ENCODE measurements at places on chromosomes 1 and 21.
A peak's percentile ranks its signal among the peaks of the same experiment; 100 is the strongest.

DNA sequence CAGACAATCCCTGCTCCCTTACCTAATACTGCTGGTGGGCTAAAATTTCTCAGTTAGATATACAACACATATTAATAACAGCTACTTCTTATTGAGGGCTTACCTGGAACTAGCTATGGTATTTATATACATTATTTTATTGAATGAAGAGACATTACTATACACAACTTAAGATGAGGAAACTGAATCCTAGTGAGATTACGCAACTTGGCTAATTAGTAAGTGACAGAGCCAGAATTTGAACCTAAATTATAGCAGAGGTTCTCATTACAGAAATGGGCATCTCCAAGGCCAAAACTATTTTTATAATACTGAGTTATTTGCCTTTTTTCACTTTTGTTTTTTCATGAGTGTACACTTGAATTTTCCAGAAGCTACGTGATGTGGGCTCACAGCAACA, 44.5 kb upstream of the SMYD2 start:
- no peak for DNase-seq

DNA sequence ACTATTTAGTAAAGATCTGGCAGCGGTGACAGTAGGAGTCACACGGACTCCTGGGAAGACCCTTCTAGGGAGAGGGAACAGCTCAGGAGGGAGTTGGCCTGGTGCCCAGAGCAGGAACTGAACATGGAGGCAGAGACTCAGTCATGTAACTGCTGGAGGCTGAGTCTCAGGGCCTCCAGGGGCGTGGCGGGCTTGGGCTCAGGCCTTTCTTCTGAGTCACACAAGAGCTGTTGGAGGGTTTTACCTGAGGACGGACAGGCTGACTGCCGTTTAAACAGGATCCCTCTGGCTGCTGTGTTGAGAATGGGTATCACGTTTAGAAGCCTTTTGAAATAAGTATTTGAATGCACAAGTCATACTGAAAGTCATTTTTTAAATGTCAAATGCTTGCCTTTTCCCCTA, 7.2 kb upstream of the ETS2 start:
- DNase-seq = peak; percentile 69

GRCh38 chr1:211531194-211532087, 39.5 kb upstream of the RD3 start:
- no peak for DNase-seq

DNA sequence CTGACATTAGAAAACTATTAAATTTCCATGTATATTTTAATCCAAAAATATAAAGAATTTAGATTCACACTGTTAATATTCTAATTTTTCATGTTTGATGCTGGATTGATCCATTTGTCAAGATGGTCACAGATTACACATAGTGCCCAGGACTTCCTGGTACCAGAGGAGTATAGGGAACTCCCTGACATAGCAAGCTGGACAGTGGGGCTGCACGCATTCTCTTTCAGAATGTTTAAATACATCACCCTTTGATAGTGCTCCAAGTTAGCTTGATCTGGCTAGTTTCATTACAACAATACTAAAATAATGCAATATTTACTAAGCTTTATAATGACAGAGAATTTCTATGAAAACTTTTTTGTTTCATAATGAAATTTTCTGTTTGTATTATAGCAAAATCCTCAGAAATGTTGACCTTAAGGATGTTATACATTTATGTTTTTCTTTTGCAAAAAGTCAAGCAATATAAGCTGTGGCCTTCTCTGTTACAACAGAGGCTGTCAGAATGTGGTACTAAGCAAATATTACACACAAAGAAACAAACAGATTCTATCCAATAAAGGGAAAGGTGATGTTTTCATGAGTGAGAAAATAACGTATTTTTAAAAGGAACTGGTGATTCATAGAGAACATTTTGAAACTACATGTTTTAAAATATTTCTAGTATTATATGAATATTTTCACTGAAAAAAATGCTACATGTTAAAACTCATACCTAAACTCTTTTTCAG, 84.7 kb downstream of the SLC35F3 start:
- no peak for DNase-seq

DNA sequence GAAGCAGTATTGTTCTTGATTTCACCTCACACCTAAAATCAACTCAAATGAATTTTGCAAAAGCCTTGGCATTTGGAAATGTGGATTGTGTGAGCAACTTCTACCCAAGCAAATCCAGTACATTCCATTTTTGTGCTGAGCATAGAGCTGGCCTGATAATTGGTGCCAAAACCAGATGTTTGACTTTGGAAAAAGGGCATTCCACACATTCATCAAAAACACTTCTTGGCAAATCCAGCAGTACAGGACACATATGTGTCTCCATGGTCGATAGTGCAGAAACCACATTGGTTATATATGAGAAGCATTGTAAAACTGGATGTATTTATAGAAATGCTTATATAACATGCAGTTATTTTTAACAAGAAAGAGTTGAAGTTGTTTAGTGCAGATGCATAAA, 210.4 kb downstream of the KCNK2 start:
- no peak for DNase-seq

Data from BE2C (cell line).